Activated CD4-positive, alpha-beta T cell treated with anti-CD3 and anti-CD28 coated beads, Interleukin-2, amount 10 ng/mL, durations not matched to agents 24 days and 14 days (primary cell): ENCODE measurements at places on chromosomes 12 and 14. TPM values are rescaled to one million over a fixed set of nuclear protein-coding genes. Genes with fewer than 3 reads are reported as not detected.

DNA sequence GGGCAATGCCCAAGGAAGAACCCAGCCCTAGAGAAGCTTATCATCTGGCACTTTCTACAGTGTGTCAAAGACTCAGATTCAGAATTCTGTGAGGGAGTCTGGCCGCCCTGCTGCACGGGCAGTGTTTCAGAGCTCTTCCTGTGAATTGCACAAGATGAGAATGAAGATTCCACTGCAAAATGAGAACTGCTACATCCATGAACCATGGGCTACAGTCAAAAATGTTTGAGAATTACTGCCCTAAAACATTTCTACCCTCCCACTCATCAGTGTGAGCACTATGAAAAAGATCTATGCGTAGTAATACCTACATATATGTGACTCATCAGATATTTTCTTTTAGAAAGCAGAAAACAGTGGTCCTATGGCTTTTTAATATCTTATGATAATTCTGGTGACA lies 104.0 kb downstream of the STAB2 start:
- H3K4me1 ChIP-seq, result no peaks in the 10 kb centered on the region
- peaks cover 3% of the 10 kb centered on the region for H3K27me3 ChIP-seq
- DNase-seq, result no peak
- H3K27ac ChIP-seq, result no peak overlapping the region
- H3K4me3 ChIP-seq, result no peak overlapping the region

- H3K4me1 ChIP-seq, result no peaks in the 10 kb centered on the region
- no peaks in the 10 kb centered on the region for H3K27me3 ChIP-seq
Observed at GRCh38 chr14:79514700-79515099, 696.6 kb downstream of the DIO2 start.

DNA sequence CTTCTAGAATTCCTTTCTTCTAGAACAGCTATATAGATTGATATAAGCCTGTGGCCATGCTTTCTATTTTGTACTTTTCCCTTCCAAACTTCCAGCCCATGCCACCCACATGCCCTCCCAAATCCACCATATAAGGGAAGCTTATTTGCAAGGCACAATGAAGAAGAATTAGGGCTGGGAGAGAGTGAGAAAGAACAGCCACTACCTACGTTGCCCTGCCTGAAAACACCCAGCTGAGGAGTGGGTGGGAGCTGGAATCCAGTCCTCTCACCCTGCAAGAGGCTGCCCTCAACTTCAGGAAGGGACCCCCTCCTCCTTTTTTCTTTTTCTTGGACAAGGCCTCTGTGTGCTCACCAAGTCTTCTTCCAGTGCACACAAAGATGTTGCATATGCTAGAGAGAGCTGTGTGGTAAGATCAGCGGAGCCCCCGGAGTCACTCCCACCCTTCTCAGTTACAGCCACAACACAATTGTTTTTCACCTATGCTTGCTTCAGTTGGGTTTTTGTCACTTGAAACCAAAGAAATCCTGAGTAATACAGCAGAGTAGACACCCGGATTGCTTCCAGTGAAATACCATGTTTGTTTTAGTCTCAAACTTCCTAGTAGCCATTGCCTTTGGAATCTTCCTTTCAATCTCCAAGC lies 38.8 kb downstream of the CDKL1 start:
- DNase-seq, result no peak
- peaks cover 27% of the 10 kb centered on the region for H3K36me3 ChIP-seq
- peaks cover 7% of the 10 kb centered on the region for H3K4me1 ChIP-seq
- H3K4me3 ChIP-seq, result no peak overlapping the region
- H3K27ac ChIP-seq, result no peak overlapping the region

DNA sequence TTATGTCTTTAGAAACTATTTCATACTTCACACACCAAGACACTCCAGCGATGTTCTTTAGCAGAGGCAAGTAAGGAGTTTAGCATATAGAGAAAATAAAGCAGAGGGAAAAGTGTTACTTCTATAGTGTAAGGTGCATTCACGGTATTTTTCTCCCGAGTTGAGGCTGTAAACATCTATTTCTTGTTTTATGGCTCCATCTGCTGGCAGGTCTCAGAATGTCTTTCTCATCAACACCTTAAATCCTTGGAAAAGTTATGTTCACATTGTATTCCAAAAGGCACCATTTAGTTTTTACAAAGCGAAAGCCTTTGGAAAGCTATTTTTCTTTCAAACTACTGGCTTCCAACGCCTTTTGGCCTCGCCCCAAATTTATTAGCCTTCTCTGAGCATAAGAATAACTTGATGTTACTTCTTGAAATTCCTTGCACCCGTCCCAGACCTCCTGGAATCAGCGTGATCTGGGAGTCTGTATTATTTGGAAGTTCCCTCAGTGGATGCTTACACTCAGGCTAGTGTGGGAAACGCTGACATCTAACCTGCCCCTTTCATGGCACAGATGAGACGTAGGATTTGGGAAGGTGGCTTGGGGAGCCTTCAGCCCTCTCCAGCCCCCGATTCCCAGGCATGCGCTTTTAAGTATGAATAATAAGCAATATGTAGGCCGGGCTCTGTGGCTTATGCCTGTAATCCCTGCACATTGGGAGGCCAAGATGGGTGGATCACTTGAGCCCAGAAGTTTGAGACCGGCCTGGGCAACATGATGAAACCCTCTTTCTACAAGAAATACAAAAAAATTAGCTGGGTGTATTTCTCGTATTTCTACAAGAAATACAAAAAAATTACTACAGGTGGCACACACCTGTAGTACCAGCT lies 1.9 kb upstream of the PIWIL1 start:
- H3K36me3 ChIP-seq, result no peaks in the 10 kb centered on the region
- H3K4me1 ChIP-seq, result peaks cover 3% of the 10 kb centered on the region
- peak; percentile 79 for DNase-seq

DNA sequence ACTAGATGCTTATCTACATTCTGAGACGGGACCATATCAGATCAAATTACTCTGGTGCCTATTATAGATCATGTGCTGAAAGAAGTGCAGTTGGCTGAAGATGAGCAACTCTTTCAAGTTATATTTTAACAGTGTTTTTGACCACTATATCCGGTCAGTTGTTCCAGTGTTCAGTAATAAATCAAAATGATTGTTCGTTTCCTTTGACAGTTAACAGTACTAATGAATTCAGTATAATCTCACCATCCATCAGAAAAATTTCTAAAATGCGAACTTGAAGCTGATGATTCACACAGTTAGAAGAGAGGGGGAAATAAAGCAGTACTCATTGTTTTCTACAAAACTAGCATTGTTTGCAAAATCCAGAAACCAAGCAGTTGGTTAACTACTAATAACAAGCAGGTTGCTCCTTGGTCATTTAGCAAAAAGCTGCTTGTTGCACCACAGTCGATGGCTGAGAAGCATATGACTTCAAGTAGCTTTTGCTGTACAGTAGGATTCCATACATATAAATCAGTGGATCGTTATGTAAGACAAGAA lies 2.3 kb downstream of the RPS6KA5 start:
- H3K27ac ChIP-seq, result peak overlapping the region; percentile 38
- peak overlapping the region; percentile 70 for H3K4me3 ChIP-seq
- DNase-seq, result no peak

GRCh38 chr12:78457938-78458337 lies 406.6 kb upstream of the SYT1 start:
- DNase-seq, result no peak
- H3K4me1 ChIP-seq, result no peaks in the 10 kb centered on the region
- H3K36me3 ChIP-seq, result no peaks in the 10 kb centered on the region

DNA sequence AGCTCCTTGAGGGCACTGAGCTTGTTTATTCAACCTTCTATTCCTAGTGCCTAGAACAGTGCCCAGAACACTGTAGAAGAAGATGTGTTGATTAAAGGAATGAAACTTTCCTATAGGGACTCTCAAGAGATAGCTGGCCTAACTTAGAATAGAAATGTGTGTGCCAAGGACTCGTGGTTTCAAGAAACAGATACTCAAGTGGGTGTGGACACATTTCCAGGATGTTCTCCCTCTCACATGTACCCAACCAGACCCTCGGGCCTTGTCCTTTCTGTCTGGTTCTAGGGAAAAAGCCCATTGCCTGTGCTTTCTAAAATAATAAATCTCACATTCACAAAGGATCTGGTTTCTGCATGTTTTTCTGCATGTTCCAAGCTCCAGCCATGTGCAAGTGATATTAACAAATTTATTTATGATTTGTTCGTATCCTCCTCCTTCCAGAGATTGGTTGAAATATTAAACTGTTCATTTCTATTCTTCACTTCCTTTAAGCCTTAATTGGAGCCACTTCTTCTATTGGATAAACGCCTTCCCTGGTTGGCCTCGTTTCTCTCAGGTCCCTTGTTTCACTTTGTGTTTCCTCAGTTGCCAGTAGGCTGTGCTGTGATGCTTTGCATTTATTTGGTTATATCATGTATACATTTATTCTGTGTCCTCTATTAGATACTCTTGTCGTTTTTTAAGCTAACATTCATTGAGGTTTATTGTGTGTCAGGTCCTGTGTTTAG lies 89.8 kb downstream of the CRADD start:
- peak; percentile 85 for DNase-seq
- H3K27me3 ChIP-seq, result no peaks in the 10 kb centered on the region
- no peak overlapping the region for H3K27ac ChIP-seq
- H3K4me3 ChIP-seq, result peak overlapping the region; percentile 31
- H3K4me1 ChIP-seq, result peaks cover 40% of the 10 kb centered on the region

Gene LRFN5
- not detected in 2 replicates for total RNA-seq

Gene CLEC14A
- not detected in 2 replicates for total RNA-seq

Gene ZC3H14
- total RNA-seq, result 59.2 and 64.7 TPM in 2 replicates

Gene AQP6
- not detected in 2 replicates for total RNA-seq

Gene WNT5B
- total RNA-seq, result 0.76 and 0.89 TPM in 2 replicates
